ENCODE measurements at places on chromosomes 5 and 9.

DNA sequence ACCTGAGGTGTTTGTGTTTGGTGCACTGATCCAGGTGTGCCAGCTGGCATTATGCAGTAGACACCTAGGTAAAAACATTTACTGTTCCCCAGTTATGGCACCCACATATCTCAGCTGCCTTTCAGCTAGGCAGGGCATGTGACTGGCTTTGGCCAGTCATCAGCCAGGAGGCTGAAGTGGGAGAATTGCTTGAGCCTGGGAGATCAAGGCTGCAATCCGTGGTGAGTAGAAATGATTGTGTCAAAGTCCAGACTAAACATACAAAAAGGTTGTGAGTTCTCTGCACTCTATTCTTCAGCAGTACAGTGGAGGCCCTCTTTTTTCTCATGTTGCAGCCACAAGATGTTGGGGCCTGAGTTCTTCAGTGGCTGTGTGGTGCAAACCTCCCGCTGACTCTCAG, 3.2 kb upstream of the FBLL1 start:
- no peak for DNase-seq

- DNase-seq = no peak
These were observed 80.2 kb upstream of the IL12B start for GRCh38 chr5:159410480-159410879.

GRCh38 chr5:96614110-96614691, 48.0 kb upstream of the CAST start:
- peak; percentile 75 for DNase-seq

- DNase-seq = peak; percentile 77
These were observed 16.0 kb downstream of the SLC22A5 start for GRCh38 chr5:132385326-132386105.

- DNase-seq = peak; percentile 41
These were observed 4.5 kb downstream of the RCL1 start for GRCh38 chr9:4796988-4797853.

DNA sequence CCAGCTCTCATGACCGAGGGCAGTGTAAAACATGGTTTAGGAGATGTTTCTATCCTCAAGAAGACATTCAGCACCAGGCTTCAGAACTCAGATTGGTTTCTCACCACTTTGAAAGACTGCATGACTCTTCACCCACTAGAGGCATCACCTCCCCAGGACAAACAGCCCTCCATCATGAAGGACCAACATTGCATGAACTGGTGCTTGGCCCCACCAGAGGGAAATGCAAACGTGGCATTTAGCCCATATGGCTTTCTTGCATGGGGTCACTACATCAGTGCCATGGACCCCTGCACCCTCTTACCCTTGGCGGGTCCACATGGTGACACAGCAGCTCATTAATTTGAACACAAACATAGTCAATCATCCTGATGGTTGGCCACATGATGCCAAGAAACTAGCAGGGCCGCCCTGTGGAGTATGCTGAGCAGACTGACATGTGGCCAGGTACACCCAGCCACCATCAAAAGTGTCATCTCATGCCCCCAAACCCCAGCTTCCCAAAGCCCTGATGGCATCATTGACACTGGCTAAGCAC, 129.5 kb upstream of the FSTL4 start:
- DNase-seq = no peak

GRCh38 chr5:67802766-67803165, 412.8 kb upstream of the PIK3R1 start:
- no peak for DNase-seq

- DNase-seq = no peak
These were observed 138.6 kb downstream of the ERCC6L2 start for GRCh38 chr9:96014078-96014477.

- peak; percentile 20 for DNase-seq
These were observed 15.7 kb upstream of the TBC1D9B start for GRCh38 chr5:179923436-179923835.
